GM12878 (cell line): ENCODE measurements at places on chromosomes 4 and X.

DNA sequence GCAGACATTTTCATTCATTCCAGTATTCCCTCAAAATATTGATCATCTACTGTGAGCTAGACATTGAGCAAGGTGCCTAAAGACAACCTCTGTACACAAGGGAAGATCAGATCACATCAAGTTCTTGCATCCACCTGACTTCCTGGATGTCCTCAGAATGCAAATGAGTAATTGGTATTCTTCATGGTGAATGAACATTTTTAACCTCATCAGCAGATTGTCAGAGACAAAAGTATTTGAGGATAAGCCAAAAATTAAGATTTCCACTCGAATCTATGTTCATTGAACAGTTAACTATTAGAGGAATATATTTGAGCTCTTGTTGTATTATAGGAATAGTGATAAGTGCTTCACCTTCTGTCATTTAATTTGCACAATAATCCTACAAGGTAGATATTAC lies 1.3 kb downstream of the SMARCAD1 start:
- DNase-seq: no peak

DNA sequence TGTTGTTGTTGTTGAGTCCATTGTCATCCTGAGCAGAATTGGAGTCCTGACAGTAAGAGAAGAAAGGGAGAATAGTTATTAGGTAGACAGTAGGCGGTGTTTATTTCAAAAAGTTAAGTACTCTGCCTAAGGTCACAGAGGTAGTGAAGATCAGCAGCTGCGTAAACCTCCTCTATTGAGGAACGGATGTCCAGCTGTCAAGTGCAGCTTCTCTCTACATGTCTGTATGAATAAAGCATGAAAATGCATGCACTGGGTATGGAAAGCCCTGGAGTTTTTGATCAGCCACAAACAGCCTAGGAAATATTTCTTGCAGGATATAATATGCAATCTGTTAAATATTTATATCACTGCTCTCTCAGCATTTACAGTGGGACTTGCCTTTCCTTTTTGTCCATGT lies 109.4 kb upstream of the CBLL2 start:
- no peak for DNase-seq

DNA sequence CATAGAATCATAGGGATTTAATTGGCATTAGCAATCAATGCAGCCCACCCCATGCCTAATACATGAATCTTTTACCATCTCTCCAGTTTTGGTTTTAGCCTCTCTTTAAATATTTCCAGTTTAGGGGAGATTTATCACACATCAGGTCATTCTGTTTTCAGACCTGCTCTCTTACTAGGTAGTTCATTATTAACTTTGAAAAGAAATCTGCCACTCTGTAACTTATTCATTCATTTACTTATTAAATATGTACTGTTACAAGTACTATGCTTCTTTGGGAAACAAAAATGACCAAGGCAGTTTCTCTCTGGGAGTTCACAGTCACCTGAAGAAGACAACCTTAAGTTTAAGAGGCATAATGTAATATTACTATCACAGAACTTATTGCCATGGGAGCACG lies 62.1 kb downstream of the USO1 start:
- DNase-seq: no peak

DNA sequence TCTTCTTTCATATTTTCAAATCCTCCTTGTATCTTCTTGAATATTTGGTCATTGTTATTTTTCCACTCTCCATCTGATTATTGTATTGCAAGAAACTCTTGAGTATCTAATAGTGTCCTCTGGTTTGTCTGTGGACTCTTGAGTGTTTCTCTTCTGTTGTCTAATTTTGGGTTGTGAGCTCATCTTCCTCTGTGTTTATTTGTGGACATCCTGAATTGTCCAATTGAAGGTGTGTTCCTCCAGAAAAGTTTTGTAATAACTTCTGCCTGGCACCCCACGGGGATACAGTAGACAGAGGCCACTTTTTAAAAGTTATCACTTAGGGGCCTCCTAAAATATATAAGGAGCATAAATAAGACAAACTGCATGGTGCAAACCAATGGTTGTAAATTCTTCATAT lies 3.1 kb upstream of the CC2D2A start:
- DNase-seq: no peak

GRCh38 chr4:47736146-47736545 lies 101.7 kb downstream of the CORIN start:
- DNase-seq: no peak
